ENCODE measurements at places on chromosomes 1 and 21.

DNA sequence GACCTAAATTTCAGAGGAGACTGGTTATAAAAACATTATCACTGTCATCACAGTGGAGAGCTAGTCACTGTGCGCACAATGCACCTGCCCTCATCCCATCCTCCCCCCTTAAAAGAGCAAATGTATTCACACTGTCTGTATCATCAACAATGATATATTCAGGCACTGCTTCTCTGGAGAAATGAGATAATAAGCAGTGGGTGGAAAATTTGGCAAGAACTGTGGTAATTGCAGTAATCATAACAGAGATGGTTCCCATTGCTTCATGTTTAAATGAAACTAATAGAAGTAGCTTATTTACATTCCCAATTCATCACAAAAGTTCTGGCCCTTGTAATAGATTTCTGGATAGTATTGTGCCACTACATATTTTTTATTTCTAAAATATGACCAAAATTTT is 867.4 kb upstream of the ADGRL2 start:
- no peak for DNase-seq

GRCh38 chr1:62991152-62991551 is 207.2 kb downstream of the ATG4C start:
- no peak for DNase-seq

DNA sequence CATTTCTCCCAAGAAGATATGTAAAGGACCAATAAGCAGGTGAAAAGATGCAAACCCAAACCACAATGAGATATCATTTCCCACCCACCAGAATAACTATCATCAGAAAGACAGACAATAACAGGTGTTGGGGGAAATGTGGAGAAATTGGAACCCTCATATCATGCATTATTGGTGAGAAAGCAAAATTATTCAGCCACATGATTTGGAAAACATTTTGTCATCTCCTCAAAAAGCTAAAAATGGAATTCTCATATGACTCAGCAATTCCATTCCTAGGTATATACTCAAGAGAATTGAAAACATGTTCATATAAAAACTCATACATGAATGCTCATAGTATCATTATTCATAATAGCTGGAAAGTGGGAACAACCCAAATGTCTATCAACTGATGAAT is 25.1 kb upstream of the RNF186 start:
- no peak for DNase-seq

DNA sequence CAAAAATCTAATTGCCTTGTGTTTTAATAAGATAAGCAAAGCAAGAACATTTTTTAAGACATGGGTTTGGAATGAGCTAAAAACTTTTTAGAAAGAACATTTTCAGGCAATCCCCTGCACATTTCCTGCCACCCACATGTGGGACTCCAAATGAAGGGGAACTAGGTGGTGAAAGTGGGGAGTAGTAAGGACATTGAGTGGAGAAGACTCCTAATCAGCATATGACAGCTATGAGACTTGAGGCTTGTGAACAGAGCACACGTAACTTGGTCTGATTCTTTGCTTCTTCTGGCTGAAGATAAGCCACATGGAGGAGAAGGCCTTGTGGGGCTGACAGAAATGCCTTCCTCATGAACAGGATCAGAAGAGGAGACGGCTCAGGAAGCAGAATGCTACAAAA is 50.3 kb downstream of the FCER1A start:
- no peak for DNase-seq

DNA sequence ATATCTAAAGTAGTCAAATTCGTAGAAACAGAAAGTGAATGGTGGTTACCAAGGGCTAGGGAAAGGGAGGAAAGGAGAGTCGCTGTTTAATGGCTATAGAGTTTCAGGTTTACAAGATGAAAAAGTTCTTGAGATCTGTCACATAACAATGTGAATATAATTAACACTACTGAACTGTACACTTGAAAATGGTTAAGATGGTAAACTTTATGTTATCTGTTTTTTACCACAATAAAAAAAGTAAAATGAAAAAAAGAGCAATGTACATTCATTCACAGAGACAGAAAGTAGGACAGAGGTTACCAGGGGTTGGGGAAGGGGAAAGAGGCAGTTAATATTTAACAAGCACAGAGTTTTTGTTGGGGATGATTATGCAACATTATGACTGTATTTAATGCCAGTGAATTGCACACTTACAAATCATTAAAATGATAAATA is 53.3 kb upstream of the SEC16B start:
- peak; percentile 44 for DNase-seq

DNA sequence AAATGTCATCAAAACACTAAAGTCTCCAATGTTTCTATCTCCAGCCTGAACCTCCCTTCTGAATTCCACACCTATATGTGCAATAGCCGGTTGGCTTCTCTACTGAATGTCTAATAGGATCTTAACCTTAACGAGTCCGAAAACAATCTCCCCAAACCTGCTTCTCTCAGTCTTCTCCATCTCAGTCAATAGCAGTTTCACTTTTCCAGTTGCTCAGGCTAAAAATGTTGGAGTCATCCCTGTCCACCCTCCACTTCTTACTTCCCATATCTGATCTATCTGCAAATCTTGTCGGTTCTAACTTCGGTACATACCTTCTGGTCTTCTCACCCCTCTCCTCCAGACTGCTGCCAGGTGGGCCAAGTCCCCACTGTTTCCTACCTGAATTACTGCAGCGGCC is 25.5 kb upstream of the CITED4 start:
- DNase-seq, result no peak

DNA sequence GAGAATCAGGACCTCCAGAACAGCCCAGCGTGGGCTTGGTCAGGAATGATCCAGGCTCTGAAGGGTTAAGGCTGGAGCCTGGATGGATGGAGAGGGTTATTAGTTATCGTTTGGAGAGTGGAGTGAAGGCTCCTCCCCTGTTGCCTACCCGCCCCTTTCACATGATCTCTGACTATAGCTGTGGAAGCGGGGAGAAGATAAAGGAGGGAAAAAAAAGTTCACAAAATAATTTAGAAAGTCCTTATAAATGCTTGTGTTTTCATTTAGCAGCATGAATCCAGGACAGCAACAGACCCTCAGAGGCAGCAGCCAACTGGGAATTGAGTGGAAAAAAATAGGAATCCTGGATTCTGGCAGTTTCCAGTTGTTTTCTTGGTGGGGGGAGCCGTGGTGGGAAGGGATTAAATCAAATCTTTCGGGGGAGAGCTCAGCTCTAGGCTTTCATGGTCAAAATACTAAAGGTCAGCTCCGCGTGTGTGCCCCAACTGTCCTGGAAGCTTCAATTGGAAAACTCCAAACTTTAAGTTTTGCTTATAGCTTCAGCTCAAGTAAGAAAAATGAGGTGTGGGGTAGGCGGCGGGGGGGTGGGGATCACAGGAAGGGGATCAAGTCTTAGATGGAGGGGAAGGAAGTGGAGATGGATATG is 595 bp upstream of the DDR2 start:
- DNase-seq, result no peak

GRCh38 chr1:223403184-223403815 is 10.1 kb downstream of the CCDC185 start:
- DNase-seq, result no peak

GRCh38 chr1:31064111-31064717 is 1.3 kb downstream of the PUM1 start:
- no peak for DNase-seq

- DNase-seq, result no peak
These were observed 119.2 kb downstream of the LRIG2 start for GRCh38 chr1:113192242-113192641.

DNA sequence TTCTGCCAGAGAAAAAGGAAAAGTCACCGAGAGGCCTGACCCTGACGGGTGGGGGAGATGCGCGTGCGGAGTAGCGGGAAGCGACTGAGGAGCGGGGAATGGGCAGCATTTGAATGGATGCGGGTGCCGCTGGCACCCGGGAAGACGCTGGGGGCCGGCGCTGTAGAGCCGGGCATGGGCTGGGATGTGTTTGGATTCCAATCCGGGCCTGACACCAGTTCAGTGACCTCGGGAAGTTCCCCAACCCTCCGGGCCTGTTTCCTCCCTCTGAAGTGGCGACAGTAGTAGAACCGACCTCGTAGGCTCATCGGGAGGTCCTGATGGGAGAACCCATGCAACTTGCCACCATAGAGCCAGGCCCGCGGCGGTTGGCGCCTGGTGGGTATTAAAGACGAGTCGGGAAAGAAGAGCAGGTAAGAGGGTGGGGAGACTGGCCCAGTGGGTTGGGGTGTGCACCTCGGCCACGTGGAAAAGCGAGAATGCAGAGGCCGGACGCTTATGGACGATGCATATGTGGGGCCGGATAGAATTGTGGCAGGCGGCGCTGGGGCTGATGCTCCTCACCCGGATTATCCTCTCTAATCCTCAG is 642 bp upstream of the SLC16A1 start:
- no peak for DNase-seq

DNA sequence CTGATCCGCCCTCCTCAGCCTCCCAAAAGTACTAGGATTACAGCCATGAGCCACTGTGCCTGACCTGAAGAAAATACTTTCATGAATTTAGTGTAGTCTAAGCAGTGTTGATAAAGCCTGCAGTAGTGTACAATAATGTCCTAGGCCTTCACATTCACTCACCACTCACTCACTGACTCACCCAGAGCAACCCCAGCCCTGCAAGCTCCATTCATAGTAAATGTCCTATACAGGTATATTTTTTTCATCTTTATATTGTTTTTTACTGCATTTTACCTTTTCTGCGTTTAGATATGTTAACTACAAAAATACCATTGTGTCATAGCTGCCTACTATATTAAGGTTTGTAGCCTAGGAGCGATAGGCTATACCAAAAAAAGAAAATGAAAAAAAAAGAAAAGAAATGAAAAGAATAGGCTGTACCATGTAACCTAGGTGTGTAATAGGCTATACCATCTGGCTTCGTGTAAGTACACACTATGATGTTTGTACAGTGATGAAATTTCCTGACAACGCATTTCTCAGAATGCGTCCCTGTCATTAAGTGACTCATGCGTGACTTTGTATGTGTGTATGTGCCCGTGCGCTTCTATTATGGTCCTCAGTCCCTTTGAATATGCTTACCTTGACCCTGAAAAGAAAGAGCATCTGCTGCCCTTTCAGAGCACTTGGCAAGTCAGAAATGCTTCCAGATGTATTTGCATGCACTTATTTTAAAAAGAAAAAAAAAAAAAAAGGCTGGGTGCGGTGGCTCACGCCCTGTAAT is 9.2 kb upstream of the SLAMF8 start:
- no peak for DNase-seq

DNA sequence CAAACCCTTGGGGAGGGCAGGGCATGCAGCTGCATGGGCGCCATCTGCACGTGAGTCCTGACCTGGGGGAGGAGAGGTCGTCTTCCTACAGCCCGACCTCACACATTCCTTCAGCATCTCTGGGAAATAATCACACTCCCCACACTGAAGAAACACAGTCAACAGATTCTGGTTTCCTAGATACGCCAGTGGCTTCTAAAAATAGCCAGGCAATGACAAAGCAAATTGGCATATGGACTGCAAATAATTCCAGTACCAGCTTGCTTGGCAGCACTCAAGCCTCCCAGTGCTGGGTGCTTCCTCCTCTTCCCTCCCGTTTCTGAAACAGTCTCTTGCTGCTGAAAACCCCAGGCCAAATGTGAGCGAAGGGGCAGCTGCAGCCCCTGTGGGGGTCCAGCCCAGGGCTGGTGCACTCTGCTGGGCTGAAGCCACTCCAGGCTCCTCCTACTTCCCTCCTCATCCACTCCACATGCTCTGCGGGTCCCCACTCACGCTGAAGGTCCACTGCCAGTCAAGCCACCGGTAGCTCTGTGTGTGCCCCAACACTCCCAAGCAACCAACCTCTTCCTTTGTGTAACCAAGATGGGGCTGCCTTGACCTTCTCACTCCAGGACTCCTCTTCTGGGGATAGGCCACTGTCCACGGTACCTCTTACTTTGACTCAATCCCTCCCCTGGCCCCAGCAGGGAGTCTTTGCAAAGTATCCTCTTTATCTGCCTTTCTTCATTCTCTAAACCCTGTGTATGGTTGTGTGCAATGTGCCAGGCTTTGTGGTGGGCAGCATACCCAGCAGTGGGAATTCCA is 69.0 kb downstream of the KCND3 start:
- no peak for DNase-seq

- DNase-seq, result no peak
These were observed 40.8 kb upstream of the NEXN start for GRCh38 chr1:77847621-77848080.

GRCh38 chr1:220748089-220748934 is at the start of gene MTARC2:
MTARC2 (plus strand) TSS chr1:220748322; CDS start chr1:220748532, 210 bp downstream.
- peak; percentile 84 for DNase-seq

- no peak for DNase-seq
These were observed at the start of gene PLPPR4 for GRCh38 chr1:99264201-99265021. PLPPR4 (plus strand) TSS chr1:99264492; CDS start chr1:99264594, 102 bp downstream.

- no peak for DNase-seq
These were observed 18.5 kb downstream of the NCF2 start for GRCh38 chr1:183571678-183572268.

DNA sequence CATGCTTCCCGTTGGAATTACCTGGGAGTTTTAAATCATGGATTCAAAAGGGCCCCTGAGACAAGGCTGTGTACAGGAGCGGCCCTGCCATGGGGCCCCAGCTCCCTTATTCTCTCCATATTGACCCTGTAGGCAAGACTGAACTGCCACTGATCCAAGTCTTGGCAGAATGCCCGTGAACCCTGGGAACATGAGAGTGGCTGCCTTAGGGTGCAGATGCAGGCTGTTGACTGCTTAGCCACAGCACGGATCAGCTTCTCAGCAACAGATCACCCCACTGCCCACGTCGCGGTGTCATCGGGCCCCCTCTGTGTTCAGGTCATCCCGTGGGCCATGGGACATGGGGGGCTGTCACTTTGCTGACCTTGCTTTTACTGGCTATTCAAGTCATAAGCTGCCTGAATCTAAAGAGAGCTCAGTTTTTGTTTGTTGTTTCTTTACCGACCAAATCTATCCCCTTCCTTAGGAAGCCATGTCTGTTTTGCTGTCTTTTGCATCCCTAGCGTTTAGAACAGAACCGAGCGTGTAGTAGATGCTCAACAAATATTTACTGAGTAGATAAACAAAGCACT is 83.4 kb downstream of the MATN1 start:
- DNase-seq, result no peak

GRCh38 chr1:8425150-8425780 is 107.4 kb downstream of the SLC45A1 start:
- no peak for DNase-seq

GRCh38 chr1:87598429-87598828 is 269.7 kb downstream of the LMO4 start:
- DNase-seq, result no peak

DNA sequence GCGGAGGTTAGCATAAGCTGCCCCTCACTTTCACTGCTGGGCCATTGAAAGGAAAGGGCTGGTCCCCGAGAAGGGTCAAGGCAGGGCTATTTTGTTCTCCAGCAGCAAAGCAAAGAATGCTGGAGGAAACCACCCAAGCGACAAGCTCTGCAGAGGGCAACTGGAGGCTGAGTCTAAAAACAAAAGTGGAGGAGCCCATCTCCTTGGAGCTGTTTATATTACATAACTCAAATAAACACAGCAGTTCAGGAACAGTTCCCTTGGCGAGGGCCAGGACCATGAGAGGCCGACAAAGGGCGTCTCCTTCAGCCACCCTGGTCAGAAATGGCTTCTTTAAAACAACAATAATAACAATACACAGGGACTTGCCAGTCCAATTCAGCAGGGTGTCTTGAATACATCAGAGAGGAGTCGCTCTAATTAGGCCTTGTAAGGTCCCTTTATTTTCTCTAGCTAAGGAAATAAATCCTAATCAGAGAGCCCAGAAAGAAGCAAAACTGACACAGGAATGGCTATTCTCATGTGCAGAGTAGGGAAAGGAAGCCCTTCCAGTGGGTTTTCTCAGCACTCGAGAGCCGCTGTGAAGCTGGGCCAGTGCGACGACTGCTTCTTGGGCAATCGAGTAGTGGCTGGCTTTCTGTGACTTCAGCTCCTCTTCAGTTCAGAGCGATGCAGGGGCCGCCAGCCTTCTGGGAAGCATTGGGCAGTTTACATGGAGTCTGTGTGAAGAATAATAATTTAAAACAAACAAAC is 57.0 kb upstream of the TARBP1 start:
- no peak for DNase-seq
